ENCODE measurements at places on chromosomes 2 and 18.

DNA sequence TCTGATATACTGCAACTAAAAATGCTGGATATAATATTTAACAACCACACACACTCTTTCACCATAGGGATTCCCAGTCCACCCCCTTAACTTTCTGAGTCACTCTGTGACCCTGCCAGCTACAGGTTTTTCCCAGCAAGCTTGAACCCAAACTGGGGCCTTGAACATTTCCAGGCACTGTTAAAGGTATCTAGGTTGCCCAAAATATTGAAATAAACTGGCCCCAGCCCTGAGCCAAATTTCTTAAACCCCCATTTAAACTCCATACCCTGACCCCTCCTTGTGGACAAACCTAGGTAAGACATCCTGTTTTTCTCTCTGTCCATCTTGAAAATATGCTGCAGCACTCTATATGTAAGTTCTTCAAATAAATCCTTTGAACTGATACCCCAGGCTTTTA is 19.7 kb upstream of the DCTN1 start:
- no peak for DNase-seq

DNA sequence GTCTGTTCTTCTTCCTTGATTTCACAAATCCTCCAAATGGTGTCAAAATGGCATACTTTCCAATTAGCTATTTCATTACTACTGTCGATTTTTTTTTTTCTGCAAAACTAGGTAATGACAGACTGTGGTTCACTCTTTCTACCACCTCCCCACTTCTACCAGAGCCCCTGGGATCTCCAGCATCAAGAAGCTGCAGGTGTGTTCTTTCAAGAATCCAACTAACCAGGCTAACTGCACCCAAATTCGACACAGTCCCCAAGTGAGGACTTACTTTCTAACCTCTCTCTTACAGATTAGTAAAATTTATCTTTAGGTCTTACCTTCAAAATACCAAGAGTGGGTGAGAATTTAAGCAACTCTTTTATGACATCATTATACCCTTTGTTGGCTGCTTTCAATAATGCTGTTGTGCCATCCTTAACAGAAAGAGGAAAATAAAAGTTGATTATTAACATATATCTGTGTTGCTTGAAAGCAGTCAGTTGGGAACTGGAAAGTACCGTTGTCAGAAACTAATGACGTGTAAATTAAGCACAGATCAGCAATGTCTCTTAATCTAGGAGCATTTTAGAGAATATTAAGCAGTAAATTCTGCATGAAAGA is 31.2 kb upstream of the NPC1 start:
- DNase-seq, result no peak

DNA sequence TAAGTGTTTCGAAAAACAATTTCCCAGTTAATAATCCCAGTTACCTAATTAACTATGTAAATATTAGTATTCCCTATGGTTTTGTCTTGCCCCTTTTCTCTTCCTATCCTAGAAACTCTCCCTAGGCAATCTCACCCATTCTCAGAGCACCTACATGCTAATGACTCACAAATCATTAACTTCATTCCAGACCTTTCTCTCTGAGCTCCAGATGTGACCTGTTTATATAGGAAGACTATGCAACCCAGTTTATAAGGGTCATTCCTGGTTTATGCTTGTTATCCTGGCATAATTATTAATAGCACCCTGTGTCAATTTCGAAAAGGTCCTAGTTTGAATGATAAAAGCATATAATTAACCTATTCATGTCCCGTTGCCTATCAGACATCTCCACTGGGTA is 14.8 kb upstream of the SERTAD2 start:
- DNase-seq, result no peak

- peak; percentile 84 for DNase-seq
Observed at GRCh38 chr2:45452866-45453265, 158.2 kb downstream of the SRBD1 start.

DNA sequence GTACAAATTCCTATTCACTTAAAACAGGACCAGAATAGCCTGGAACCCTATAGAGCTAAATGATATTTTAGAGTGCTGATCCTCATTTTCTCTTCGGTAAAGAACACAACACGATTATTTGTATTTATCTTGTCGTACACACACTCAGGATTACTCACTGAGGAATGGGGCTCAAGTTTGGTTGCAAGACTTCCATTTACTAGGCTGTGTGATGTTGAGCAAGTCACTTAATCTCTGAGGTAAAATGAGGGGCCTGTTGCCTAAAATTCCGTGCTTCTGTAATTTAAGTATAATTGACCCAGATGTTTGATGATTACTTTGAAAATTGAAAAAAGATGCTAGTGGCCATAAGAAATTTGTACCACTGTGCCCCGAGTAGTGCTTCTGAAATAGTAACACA is 42.6 kb upstream of the MAP4K3 start:
- no peak for DNase-seq

- DNase-seq, result no peak
Observed at GRCh38 chr18:56900195-56901094, 246.4 kb upstream of the BOD1L2 start.

DNA sequence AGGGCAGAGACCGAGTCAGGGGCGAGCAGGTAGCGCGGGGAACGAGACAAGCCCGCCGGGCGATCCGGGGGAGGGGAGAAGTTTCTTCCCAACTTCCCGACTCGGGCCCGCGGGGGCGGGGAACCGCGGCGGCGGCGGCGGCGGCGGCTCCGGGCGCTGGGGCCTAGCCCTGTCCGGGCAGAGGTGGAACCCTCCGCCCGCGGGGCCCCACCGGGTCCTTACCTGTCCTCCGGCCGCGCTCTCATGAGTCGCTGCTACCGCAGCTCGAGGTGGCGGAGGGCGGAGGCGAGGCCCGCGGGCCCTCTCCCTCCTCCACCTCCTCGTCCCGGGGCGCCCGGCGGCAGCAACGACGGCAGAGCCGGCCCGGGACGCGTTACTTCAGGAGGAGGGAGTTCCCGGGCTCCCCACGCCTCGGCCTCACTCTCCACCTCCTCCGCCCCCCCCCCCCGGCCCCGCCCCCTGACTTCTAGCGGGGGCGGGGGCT is at the start of gene YES1:
Gene YES1 (minus strand): TSS at position 351 of the 484 bp plus-strand sequence. CDS start 55,415 bp downstream, outside the sequence.
- DNase-seq, result no peak

GRCh38 chr18:69956665-69957620 is 9.3 kb upstream of the CD226 start:
- DNase-seq, result no peak

DNA sequence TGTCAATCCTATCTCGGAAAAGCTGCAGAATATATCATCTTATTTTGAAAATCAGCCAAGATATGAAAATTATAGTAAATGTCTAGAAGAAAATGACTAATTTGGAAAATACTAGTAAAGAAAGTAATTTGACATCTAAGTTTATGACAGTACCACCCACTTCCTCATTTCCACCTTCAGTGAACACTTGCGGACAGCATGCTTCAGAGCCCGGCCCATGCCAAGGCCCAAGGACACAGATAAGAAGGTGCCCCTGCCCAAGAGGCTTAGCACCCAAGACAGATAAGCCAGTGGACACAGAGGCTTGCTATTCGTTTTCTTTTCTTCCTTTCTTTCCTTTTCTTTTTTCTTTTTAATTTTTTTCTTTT is 4.8 kb upstream of the KCNG2 start:
- DNase-seq, result no peak

DNA sequence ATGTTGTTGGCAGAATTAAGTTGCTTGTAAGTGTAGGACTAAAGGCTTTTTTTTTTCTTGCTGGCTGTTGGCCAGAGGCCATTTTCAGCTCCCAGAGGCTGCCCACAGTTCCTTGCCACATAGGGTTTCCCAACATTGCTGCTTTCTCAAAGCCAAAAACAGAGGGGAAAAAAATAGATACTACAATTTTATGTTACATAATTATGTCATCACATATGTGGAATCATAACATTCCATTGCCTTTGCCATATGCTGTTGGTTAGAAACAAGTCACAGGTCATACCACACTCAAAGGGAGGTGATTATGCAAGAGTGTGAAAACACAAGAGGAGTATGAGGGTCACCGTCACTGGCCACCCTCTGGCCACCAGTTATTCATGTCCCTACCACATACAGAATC is 154.5 kb downstream of the RTN4 start:
- no peak for DNase-seq

Measured in AG04449 (cell line).